ENCODE measurements at places on chromosomes 6 and 20. TPM values are rescaled to one million over a fixed set of nuclear protein-coding genes. Genes with fewer than 3 reads are reported as not detected.
A peak's percentile ranks its signal among the peaks of the same experiment; 100 is the strongest.

GRCh38 chr20:5001174-5002076 is at the start of gene SLC23A2:
Gene SLC23A2 (minus strand): TSS chr20:5001510. CDS start chr20:4932562, 68,948 bp downstream.
- peak within 1 kb of the TSS; percentile 69 for H3K27ac ChIP-seq
- peaks cover 15% of the 10 kb centered on the region for H3K4me1 ChIP-seq
- no peaks in the 10 kb centered on the region for H3K27me3 ChIP-seq
- H3K4me3 ChIP-seq: peak within 1 kb of the TSS; percentile 85
- DNase-seq: peak; percentile 42
- H3K36me3 ChIP-seq: no peaks in the 10 kb centered on the region

DNA sequence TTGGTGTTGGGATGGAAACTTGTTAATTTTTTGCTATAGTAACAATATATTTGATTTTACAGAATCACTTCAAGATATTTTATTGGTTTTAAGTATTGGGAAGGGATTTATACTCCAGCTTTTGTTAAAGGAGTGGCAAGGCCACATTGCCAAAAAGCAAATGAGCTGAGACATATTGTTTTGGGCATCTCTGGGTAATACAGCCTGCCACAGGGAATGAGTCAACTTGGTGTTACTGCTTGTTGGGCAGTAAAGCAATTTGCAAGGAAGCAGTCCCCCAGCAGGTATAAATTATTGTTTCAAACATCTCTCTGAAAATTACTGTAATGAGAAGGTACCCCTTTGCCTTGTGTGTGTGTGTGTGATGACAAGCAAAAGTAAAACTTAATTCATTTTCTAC is 868.3 kb upstream of the FLRT3 start:
- H3K4me3 ChIP-seq: no peak overlapping the region
- no peaks in the 10 kb centered on the region for H3K36me3 ChIP-seq
- H3K4me1 ChIP-seq: no peaks in the 10 kb centered on the region
- no peaks in the 10 kb centered on the region for H3K27me3 ChIP-seq

Gene IRF4
- total RNA-seq: 7.4 TPM

DNA sequence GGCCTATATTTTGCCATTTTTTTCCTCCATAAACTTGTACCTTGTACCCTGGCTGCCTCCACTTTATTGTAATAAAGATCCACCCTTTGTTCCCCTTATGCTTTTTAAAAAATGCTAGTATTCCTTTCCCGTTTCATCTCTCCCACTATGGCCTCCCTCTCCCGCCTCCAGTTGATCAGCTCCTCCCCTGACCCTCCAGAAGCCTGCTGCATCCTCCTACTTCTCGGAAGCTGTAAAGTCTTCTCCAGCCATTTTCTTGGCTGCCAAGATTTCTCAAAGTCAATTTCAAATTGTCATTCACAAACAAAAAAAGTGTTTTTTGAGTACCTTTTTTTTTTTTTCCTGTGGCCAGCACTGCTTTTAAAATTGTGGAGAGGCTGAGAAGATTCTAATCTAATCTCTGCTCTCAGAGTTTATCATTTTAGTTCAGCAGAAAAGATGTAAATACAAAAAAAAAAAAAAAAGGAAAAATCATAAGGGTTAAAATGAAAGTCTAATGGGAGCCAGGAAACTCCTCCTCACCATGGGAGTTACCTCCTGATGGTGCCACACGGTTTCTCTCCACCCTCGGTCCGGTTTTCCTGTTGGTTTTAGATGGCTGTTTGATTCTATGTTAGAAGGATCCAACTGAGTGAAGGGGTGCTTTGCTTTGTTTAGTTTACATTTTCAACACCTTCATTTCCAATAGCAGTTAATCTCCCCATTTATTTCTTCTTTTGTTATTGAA is 103.0 kb upstream of the KCNK16 start:
- no peaks in the 10 kb centered on the region for H3K4me1 ChIP-seq
- H3K27ac ChIP-seq: no peak overlapping the region
- DNase-seq: no peak
- H3K36me3 ChIP-seq: no peaks in the 10 kb centered on the region

DNA sequence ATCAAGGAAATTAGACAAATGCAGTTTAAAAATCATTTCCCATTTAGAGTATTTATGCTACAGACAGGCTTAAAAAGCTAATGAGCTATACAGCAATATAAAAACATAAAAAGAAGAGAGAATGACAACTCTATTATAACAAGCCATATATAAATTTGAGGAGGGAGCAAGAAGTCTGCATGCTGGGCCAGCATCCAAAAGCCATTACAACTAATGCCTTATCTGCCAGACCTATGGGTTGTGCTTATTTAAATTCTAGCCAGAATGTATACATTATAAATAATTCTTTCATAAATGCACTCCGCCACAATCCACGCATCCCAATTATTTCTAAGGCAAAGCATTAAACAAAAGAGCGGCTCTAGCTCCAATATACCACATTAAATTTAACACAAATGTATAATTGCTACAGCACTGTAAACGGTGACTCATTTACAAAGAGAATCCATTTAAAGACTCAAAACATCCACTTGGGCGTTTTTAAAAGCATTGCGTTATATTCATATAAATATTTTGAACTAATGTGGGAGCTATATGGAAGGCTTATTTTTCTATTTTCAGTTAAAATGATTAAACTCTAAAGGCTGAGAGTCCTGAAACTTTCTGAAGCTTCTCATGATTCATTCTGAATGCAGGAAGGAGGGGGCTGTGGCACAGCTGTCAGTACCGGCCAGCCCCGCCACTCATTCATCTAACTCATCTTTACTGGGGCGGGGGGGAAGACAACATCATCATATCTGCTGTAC is 37.7 kb upstream of the RAB22A start:
- H3K27ac ChIP-seq: no peak overlapping the region
- no peaks in the 10 kb centered on the region for H3K4me1 ChIP-seq
- no peaks in the 10 kb centered on the region for H3K36me3 ChIP-seq
- no peaks in the 10 kb centered on the region for H3K27me3 ChIP-seq

DNA sequence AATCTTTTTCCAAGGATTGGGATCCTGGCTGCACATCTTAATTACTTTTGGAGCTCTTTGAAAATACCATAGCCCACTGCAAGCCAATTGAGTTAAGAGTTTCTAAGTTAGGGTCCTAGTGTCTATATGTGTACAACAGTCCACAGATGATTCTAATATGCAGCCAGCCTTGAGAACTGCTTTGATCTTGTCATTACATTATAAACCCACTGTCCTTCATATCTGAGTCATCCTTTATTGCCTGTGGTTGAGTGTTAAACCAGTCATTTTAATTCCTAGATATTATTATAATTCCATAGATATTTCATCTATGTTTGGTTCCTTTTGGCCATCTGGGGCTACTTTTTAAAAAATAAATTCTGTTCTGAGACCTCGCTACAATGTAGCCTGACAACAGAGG is 24.1 kb downstream of the MCM8 start:
- H3K36me3 ChIP-seq: no peaks in the 10 kb centered on the region
- H3K27me3 ChIP-seq: no peaks in the 10 kb centered on the region
- H3K4me1 ChIP-seq: no peaks in the 10 kb centered on the region
- no peak overlapping the region for H3K4me3 ChIP-seq
- no peak overlapping the region for H3K27ac ChIP-seq

- DNase-seq: no peak
- peak overlapping the region; percentile 90 for H3K27ac ChIP-seq
- H3K4me3 ChIP-seq: no peak overlapping the region
- no peaks in the 10 kb centered on the region for H3K36me3 ChIP-seq
Observed at GRCh38 chr6:158086054-158086503, 82.0 kb downstream of the SERAC1 start.

DNA sequence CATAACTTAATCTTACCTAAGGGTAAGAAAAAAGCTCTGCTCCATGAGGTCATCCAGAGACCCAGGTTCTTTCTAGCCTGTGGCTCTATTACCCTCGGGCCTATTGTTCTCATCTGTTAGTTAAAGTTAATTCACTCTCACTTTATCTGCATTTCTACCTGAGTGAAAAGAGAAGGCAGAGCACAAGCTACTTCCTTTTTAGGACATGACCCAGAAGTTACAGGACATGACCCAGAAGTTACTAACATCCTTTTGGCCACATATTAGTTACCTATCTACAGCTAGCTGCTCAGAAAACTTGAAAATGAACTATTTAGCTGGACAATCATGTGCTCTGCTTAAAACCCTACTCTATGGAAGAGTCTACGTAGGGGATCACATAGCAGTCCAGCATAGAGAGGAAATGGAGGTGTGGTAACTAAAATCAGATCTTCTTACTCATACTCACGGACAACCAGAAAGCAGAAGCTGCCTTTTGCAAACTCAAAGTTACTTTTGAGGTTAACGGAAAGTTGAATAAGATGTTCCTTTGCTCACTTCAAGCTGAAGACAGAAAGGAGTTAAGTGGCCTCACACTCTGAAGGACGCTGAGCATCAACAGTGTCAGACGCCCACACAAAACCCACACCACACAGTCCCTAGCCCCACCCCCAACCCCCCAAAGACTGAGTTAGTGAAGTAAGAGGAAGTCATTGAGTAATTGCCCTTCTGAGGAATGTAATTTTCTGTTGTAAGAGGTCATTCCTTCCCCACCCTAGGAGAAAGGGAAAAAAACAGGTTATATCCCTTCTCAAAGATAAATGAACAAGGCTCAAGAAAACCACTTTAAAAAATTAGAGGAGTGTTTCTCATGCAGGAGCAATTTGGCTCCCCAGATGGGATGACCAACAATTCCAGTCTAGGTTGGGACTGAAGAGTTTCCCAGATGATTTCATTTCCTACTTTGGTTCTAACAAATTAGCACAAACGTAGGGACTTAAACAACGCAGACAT is 45.9 kb upstream of the TAB2 start:
- H3K4me3 ChIP-seq: no peak overlapping the region
- no peaks in the 10 kb centered on the region for H3K36me3 ChIP-seq
- H3K27me3 ChIP-seq: no peaks in the 10 kb centered on the region
- DNase-seq: no peak

Gene OPN5
- total RNA-seq: 7.3 TPM
